Progenitor cell of endocrine pancreas (in vitro differentiated cells): ENCODE measurements at places on chromosomes 11 and 22.

- DNase-seq = no peak
Observed at GRCh38 chr11:6336293-6336692, 16.0 kb upstream of the CAVIN3 start.

DNA sequence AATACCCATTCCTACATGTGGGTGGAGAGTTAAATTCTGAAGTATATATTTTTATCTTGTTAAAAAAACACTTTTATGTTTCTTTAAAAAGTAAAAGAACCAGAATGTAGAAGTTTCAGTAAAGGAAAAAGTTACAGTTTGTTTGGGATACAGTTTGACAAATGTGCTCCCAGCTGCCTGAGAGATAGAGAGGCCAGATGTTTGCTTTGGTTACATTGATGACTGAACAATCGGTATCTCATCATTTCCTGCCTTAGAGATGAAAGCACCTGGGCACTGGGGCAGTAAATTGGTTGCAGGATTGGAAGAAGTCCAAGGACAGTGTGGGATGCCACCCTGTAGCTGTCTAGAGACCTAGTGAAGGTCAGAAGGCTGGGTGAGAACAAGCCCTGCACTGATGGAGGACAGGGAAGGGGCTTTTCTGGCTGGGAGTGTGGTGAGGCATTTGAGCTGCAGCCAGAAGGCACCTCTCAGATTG, 16.6 kb downstream of the MED15 start:
- no peak for DNase-seq

- no peak for DNase-seq
Observed at GRCh38 chr22:42752230-42752746, 31.6 kb upstream of the A4GALT start.

DNA sequence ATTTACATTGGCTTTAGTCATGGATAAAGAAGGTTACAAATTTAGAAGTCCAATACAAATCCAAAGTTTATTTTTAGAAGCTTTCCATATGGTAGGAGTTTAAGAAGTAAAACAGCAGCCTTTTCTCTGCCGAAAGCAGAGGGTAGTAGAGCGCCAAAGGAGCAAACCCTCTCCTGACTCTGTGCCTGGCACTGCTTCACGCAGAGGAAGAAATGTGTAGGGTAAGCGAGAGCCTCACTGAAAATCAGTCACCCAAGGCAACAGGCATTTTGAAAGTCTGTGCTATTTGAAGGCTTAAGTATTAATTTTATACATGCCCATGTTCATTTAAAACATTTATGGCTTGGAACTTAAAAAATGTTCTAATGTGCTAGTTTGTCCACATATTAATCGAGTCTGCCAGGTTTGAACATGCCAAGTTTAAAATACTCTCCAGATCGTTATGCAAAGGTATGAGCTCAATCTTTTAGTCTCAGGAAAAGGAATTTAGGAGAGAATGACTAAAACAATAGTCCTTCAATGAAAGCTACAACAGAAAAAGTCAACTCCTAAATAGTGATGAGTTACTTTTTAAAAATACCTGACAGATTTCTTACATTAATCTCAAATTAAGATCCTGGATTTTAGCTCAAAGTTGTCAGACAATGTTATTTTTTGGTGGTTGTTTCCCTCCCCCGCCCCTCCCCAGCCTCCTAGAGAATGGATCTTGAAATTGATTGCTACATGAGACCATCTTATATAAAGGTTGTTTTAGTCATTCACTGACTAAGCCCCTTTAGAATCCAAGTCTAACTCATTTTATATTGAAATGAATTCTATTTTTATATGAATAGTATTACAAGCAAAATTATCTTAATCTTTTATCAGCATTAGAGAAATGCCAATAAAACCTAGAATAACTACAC, 38.7 kb downstream of the MRTFA start:
- DNase-seq = no peak

- DNase-seq = no peak
Observed at GRCh38 chr11:65719871-65720210, 757 bp downstream of the RNASEH2C start.

- DNase-seq = no peak
Observed at GRCh38 chr11:117565709-117566108, 231.3 kb downstream of the DSCAML1 start.

GRCh38 chr11:36437413-36437812, 72.7 kb downstream of the TRAF6 start:
- no peak for DNase-seq
